Left hindlimb (tissue), 1 donor: ENCODE measurements at places on chromosomes 3 and 15.

GRCh38 chr15:82130248-82130647, 84.4 kb upstream of the MEX3B start:
- no peak for DNase-seq

GRCh38 chr3:161284989-161285388, 63.9 kb downstream of the NMD3 start:
- no peak for DNase-seq

- peak; percentile 73 for DNase-seq
Observed at GRCh38 chr3:134650431-134651346, at the start of gene KY. KY (minus strand) TSS chr3:134651022; CDS start chr3:134650960, 62 bp downstream.

- no peak for DNase-seq
Observed at GRCh38 chr3:34155108-34155507, 356.7 kb downstream of the PDCD6IP start.

DNA sequence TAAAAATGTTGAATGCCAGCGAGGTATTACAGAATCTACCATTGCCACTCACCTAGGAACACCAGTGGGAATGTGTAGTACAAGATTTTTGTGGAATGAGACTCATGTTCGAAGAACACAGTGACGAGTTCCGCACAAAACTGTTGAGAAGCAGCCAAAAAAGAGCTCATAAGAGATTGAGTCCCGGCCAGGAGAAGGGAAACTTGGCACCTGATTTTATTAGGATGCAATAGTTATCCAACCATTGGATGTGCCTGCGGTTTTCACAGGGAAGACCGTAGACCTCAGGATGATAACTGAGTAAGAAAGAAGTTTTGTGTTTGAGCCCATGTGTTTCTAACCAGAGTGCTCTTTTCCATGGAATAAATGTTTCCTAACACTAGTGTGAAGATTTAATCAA, 88.9 kb downstream of the PTPRG start:
- peak; percentile 83 for DNase-seq

DNA sequence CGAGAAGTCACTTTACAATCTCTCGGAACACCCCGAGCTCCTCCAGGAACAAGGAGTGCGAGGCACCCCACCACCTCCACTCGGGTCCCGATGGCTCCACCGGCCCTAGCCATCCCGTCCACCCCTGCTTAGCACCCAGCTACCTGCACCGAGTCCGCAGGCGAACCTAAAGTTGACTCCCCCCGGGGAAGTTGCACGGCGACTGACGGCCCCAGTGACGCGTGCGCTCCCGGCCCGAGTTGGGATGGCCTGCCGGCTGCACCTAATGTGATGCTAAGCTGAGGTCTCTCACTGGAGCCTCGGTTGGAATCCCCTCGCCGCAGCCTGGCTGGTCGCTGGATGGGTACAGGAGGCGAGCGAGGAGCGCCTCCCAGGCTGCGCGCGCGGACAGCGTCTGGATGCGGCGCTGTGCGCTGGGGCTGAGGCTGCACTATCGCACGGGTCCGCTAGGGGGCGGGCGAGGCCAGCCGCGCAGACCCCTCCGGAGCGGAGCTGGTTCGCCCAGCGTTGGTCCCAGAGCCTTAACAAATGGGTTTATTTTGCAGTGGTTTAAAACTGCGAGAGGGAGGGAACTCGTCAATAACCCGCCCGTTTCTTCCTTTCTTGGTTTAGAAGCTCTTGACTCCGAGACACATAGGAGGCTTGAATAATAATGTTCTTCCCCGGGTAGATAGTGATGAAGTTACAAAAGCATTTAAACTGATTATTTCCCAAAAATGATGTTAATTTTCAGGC, at the start of gene OXTR:
Gene OXTR (minus strand): TSS at position 526 of the 735 bp plus-strand sequence. CDS start 1,426 bp downstream, outside the sequence.
- peak; percentile 79 for DNase-seq

DNA sequence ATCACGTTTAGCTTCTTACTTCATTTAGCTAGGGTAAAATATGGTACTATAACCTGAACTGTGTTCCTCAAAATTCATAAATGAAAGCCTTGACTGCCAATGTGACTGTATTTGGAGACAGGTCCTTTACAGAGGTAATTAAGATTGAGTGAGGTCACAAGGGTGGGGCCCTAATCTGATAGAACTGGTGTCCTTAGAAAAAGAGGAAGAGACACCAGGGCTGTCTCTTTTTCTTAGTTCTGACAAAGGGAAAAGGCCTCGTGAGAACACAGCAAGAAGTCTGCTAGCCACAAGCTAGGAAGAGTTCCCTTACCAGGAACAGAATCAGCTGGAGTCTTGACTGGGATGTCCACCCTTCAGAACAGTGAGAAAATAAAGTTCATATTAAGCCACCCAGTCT, 162.7 kb downstream of the GMNC start:
- no peak for DNase-seq

DNA sequence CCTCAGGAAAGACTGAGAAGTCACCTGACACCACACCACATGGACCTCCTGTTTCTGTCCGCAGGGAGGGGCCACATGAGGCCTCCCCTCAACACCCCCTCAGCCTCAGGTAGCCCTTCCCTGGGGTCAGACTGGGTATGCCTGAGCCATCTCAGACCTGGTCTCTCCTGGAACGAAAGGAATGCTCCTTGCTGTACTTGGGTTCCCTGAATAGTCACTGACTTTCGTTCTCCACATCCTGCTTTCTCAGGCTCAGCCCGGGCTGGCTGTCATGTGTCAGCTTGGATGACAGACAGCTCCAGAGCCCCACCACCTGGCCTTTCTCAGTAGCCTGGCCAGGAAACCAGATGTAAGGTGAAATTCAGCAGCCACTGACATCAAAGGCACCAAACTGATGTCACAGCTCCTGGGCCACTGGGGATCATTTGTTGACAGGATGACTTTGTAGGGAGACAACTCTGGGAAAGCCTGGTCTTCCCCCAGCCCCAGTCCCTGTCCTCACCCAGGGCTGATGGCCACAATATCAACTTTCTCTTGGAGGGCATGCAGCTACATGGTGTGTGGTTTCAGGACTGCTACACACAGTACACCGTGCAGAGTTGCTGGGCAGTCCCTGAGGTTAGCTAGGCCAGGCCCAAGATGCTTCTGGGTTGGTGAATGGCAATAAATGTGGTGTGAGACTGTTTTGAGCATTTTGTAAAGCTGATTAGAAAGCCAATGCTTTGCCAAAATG, 141.4 kb upstream of the MRPS22 start:
- no peak for DNase-seq

- DNase-seq = no peak
Observed at GRCh38 chr15:101482526-101483371, 6.8 kb downstream of the PCSK6 start.

- no peak for DNase-seq
Observed at GRCh38 chr3:24263069-24263668, 231.5 kb downstream of the THRB start.

GRCh38 chr3:158074591-158074990, 31.6 kb downstream of the SHOX2 start:
- no peak for DNase-seq

- no peak for DNase-seq
Observed at GRCh38 chr15:42185801-42186200, 22.3 kb downstream of the VPS39 start.

GRCh38 chr3:47658444-47658843, 79.8 kb upstream of the CSPG5 start:
- DNase-seq = no peak

DNA sequence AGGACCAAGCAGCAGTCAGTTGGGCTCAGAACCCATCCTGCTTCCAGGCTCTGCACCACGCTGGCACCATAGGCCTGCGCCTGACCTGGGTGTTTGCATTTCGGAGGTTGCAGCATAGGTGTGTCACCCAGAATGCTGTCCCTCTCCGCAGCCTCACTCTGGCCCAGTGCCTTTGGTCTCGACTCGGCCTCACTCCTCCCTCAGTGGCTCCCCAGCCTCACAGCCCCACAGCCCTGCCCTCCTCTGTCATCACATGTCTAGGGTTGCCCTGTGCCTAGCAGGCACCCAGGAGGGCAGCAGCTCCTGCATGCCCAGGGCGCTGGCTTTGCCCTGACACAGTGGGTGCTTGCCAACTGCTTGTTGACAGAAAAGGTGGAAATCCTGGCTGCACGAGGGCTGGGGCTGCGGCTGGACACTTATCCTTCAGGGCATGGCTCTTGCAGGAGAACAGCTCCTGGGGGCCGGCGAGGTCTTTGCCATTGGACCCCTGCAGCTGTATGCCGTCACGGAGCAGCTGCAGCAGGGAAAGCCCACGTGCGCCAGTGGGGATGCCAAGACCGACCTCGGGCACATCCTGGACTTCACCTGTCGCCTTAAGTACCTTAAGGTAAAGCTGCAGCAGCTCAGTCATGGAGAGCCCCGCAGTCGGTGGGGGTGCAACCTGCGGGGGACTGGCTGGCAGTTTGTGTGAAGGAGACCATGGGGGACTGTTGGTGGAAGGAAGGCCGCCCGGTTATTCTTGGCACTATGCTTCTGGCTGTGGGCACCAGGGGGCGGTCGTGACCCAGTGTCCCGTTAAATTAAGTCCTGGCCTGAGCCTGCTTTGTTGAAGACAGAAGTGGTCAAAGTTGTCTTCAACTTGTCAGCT, 16.2 kb downstream of the NISCH start:
- peak; percentile 66 for DNase-seq

DNA sequence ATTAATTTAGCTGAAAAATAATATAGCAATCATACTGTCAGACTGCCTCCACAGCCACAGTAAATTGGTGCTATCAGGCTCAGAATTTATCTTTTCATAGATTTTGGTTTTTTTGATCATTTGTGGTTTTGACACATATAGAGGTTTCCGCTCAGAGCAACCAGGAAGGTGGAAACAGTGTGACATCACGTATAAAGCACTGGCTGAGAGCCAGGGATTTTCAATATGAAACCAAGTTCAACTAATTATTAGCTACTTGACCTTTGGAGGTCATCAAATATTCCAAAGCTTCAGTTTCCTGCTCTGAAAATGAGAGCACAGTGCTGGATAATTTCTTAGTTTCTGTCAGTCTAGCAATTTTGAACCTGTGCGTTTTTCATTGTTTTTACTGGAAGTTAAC, 433.8 kb upstream of the SUCLG2 start:
- no peak for DNase-seq

- DNase-seq = no peak
Observed at GRCh38 chr15:62902821-62903220, 139.7 kb upstream of the TPM1 start.

DNA sequence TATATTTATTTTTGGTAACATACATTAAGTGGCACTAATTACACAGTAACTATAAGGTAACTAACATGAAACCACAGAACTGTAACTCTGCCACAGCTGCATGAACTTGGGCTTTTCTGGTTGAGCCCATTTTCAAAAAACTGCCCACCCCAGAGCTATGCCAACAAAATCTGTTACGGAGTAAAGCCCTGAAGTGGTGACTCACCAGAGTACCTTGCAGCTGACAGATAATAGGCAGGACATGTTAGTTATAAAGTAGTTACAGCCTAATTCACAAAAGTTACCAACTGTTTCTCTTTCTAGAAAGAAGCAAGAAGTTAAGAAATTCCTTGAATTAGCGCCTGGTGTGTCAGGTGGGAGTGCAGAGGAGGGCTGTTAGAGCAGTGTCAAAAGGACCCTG, 1.5 kb upstream of the GPX1 start:
- no peak for DNase-seq

DNA sequence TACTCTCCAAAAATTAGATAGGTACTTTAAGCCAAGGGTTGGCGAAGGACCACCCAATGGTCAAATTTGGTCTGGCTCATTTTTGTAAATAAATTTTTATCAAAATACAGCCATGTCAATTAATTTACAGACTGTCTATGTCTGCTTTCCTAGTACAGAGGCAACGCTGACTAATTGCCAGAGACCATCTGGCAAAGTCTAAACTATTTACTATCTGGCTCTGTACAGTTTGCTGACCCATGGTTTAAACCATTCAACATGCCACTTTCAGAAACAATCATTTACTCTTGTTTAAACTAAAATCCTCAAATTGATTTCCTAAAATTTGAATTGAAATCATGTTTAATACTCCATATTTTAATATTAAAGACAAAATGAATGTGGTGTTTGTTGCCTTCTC, 25.9 kb downstream of the CBLB start:
- DNase-seq = no peak

GRCh38 chr15:35427091-35427490, 118.9 kb downstream of the DPH6 start:
- DNase-seq = no peak

DNA sequence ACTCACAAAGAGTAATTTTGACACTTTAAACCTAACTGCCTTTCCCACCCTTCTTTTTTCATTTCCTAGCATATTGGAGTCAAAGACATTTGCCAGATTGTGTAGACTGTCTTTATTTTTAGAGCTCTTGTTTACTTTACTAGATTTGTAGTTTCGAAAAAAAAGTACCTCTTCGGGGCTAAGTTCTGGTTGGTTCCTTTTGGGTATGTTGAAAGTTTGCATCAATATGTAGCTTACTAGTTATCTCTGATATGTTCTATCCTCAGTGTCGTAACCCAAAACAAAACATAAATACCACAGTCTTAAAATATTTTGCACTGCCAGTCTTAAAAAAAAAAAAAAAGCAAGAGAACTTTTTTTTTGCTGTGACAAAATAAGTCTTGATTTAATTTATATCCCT, 52.2 kb downstream of the REC114 start:
- no peak for DNase-seq

GRCh38 chr15:91311986-91312385, 211.9 kb downstream of the SV2B start:
- DNase-seq = no peak

GRCh38 chr15:60673918-60674558, 195.1 kb upstream of the ICE2 start:
- DNase-seq = no peak

- no peak for DNase-seq
Observed at GRCh38 chr15:40281801-40282146, 1.1 kb downstream of the ANKRD63 start.

- DNase-seq = no peak
Observed at GRCh38 chr3:70108546-70108945, 109.0 kb downstream of the SAMMSON start.

DNA sequence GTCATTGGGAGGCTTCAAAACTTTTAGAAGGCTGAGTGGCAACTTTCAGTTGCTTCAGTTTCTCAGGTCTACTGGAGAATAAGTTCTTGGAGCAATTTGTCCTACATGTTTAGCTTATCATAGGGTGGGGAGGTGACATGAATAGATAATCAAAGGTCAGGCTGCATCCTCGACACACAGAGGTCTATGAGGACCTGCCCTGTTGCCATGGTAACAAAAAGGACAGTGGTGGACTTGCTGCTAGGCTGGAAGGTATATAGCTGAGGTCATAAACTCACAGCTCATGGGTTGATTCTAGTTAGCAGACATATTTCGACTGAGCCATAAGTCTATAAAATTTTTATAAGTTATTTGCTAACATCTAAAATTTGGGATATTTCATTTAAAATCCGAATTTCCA, 267.0 kb downstream of the THRB start:
- DNase-seq = no peak

DNA sequence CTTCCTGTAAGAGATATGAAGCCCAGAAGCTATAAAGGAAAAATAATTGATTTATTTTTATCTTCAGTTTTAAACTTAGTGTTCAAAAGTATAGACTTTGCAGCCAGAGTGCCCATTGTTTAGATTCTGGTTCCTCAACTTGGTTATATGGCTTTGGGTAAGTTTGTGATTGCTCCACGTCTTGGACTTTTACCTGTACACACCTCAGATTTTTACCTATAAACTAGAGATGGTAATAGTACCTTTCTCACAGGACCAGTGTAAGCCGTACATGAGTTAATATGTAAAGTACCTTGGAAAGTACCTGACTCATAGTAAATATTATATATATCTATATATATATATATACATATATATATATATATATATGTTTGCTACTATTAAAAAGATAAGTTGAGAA, 283.8 kb downstream of the RAP2B start:
- DNase-seq = no peak

GRCh38 chr3:172031996-172032395, 7.4 kb upstream of the FNDC3B start:
- DNase-seq = no peak

- no peak for DNase-seq
Observed at GRCh38 chr15:47744496-47744895, 27.2 kb downstream of the SEMA6D start.
